ENCODE measurements at places on chromosomes 16 and 17.

GRCh38 chr16:57770361-57770760 lies 31.9 kb downstream of the KIFC3 start:
- no peak for DNase-seq

DNA sequence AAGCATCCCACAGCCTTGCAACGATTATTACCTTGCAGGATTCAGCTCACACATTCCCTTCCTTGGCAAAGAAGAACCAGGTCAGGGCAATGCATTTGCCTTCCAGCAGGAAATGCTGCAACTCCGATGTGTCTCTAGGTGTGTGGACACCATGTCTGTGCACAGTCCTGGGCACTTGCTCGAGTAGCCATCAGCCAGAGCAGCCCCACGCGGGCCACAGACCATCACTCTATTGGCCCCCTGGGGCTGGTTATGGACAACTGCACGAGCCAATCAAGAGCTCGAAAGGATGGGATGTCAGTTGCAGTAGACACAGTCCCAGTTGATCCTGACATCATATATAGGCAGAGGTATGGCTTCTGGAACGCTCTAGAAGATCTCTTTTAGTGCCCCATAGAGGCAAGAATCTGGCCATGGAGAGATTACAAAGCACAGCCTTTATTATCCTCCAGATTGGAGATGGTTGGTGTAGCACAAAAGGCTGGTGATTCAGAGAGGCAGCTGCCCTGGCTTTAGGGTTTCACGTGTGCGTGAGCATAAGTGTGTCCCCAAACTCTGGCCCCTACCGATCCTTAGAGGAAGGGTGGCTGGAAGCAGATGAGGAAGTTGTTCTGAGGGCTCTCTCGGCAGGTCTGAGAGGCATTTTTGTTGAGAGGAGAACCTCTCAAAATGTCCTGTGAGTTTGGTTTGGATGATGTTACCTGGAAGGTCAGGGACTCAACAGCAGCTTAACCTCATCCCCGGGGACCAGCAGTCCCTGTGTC lies 403.8 kb downstream of the SEC14L1 start:
- DNase-seq, result no peak

GRCh38 chr16:19884611-19885450 lies at the start of gene GPRC5B:
TSS of gene GPRC5B (minus strand) at chr16:19884848. CDS start at chr16:19872845, 12,003 bp downstream.
- peak; percentile 54 for DNase-seq

DNA sequence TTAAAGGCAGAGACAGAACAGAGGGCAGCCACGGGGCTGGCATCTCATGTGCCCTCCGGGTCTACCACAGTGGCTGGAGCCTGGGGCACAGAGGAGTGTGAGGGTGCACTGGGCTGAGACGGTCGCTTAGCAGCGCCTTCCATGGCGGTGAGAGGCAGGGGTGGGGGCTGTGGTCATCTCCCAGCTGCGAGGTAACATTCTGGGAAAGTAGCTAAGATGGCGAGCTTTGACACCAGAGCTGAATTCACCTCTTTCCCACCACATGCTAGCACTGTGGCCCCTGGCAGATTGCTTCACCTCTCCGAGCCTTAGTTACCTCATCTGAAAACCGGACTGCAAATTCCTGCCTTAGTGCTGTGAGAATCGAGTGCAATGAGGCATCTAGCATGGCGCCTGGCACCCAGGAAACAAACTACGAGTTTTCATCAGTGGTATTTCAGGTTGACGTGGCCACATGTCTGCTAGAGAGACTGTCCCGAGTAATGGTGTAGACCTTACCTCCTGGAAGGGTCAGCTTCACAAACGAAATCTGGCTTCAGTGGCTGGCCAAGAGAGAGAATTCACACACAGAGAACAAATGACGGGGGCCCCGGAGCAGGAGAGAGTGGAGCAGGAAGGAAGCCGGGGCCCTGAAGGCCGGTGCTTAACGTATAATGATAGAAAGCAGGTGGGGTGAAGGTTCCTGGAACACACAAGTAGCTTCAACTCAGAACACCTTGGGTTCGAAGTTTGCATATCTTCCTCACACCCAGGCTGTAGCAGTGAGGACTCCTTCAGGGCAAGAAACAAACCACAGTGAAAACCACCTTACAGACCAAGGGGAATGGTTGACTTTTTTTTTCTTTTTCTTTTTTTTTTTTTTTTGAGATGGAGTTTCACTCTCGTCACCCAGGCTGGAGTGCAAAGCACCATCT lies 63.9 kb upstream of the RPH3AL start:
- DNase-seq, result peak; percentile 66

DNA sequence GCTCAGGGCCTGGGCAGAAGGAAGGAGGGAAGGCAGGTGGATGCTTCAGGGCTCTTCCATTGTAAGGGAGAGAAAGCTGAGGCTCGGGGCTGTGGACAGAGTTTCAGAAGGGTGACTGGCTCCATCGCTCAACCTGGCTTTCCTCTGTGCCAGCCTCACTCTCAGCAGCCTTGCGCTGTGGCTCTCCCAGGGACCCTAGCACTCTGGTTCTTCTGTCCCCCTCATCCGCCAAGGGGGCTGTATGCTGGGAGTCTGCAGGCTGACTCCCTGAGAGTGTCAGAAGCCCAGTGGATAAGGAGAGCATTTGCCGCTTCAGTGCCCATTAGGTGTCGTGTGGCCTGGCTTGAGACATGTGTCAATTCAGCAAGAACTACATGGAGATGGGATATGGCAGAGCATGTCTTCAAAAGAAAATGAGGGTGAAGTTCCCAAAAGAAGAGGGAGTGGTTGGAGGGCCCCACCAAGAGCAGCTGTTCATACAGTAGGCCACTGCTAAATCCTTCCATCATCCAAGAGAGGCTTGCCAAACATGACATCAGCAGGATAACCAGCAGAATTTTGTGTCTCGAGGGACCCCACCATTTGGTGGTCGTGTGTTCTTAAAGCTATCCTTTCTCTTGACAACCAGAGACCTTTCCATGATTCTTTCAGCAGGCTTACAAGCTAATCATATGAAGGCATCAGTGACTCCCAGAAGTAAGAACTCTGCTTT lies 148.2 kb downstream of the IRX5 start:
- no peak for DNase-seq

GRCh38 chr16:1534021-1535020 lies 855 bp downstream of the TMEM204 start:
- DNase-seq, result no peak

DNA sequence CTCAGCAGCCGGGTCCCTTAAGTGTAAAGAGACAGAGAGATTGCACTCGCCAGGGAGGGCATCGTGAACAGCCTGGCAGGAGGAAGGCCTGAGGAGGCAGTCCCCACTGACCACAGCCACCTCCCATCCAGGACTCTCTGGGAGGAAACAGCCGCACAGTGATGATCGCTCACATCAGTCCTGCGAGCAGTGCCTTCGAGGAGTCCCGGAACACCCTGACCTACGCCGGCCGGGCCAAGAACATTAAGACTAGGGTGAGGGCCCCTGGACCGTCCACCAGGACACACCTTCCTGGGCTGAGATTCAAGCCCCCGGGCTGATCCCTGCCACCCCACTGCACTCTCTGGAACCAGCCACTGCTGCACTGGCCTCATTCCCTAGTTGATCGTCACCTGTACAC lies 14.0 kb downstream of the BTBD17 start:
- no peak for DNase-seq

- no peak for DNase-seq
Observed at GRCh38 chr16:49776085-49776595, 79.8 kb downstream of the ZNF423 start.

DNA sequence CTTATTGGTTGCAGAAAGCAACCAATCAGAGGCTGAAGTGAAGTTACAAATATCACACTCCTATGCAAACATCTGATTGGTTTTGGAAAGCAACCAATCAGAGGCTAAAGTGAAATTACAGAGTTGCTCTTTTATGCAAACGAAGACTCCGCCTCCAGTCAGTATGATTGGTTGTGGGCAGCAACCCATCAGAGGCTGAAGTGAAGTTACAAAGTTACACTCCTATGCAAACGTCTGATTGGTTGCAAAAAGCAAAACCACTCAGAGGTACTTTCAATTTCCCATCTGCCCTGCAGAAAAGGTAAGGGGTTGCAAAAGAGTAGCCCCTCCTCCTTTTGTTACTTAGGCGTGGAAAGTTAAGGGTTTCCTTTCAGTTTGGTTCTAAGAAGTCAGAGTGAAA lies 697.3 kb downstream of the MAF start:
- no peak for DNase-seq

DNA sequence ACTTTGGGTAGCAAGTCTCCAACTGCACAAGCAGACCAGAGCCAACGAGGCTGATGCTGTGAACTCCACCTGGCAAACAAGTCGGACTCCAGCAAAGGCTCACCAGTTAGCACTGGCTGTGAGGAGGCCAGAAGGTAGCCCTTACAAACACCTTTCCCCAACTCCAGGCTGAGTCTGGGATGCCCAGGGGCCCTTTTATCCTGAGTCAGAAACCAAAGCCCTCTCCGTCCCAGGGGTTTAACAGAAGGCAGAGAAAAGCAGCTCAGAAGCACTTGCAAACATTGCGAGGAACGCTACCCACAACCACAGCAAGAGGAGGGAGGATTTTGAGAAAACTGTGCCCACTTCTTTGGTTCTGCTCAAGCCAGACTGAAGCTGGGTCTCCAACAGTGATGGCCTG lies 25.0 kb downstream of the CUEDC1 start:
- DNase-seq, result no peak

DNA sequence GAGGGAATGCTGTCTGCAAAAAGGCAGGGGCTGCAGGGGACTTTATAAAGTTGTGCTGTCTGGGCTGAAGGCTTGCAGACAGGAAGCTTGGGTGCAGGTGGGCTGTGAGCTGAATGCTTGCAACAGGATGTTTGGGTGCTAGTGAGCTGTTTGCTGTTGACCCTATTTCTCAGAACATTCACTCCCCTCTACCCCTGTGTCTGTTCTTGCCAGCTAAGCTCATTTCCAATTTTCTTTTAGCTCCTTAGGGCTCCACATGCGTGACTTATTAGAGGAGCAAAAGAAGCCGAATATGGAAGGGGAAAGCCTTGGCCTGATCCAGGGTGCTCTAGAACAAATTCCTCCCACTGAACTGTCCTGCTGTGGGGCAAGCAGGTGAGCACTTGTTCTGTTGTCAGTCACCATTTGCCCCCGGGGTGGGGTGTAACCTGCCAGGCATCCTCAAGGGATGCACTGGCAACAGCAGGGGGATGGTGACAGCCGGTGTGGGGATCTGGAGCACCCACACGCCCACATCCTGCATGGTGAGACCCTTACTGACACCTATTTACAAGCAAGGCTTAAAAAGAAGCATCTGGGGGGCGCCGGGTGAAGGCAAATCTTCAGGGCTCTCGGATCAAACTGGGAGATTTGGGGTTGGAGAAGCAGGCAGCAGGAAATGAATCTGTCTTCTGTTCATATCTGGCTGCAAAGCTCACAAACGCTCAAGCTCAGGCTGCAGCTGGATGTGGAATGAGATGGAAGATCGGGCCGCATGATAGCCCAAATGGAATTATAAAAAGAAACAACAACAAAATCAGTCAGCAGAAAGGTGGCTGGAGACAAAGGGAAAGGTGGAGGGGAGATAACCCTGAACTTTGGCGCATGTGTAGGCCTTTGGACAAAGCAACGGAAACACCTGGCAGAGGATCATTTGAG lies 21.1 kb upstream of the NUP93 start:
- DNase-seq, result no peak

- no peak for DNase-seq
Observed at GRCh38 chr16:66649636-66650205, 45.2 kb downstream of the CMTM3 start.

DNA sequence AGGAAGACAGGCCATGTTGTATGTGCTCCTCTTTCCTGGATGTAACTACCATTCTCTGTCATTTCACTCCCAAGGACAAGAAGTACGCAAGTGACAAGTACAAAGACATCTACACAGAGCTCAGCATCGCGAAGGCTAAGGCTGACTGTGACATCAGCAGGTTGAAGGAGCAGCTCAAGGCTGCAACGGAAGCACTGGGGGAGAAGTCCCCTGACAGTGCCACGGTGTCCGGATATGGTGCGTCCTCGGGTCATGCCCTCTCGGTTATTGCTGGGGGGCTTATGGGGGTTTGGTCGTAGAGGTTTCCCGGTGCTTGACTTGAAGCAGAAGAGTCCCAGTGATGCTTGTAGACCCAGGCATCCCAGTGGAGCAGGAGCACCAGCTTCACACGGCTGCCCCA lies 29.0 kb downstream of the PLD6 start:
- DNase-seq, result no peak

- DNase-seq, result no peak
Observed at GRCh38 chr17:3536716-3537115, 20.9 kb downstream of the TRPV3 start.

GRCh38 chr16:16041196-16041892 lies 91.9 kb downstream of the ABCC1 start:
- DNase-seq, result no peak

- DNase-seq, result peak; percentile 78
Observed at GRCh38 chr17:39621523-39622379, 5.0 kb upstream of the PPP1R1B start.

DNA sequence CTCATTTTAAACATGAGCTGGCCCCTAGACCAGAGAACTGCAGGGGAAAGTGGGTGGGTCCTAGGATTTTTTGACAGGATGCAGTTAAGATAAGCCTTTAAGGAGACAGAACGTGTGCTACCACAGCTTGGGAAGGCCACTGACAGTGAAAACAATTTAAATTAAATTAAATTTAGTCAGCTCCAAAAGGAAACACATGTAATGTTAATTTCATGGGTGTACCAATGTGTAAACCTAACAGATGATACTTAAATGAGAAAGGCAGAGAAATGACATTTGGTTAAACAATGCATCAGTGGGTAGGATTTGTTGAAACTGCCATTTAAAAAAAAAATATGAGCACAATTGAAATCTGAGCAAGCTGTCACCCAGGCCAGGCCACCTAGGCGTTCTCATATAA lies 250.8 kb downstream of the XYLT1 start:
- DNase-seq, result no peak

- no peak for DNase-seq
Observed at GRCh38 chr17:7853691-7854038, 1.2 kb upstream of the TMEM88 start.

DNA sequence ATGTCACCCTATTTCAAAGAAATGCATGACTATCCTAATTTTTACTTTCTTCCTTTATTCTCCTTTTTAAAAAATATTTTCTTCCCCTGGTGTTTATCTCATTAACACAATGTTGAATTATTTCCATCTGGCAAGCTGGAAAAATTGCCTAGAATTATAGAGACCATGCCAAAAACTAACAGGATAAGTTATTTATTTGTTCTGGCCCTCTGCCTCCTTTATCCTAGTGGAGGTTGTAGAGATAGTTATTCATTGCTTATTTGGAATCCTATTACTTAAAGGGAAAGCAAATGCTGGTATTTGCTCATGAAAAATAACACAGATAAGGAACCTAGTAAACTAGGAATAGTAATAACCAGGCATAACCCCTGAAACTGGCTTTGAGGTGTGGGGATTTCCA lies 684.9 kb upstream of the KIF2B start:
- no peak for DNase-seq

- DNase-seq, result no peak
Observed at GRCh38 chr17:55487695-55488432, 23.4 kb downstream of the SMIM36 start.

- no peak for DNase-seq
Observed at GRCh38 chr16:85002099-85002541, 9.2 kb downstream of the ZDHHC7 start.

DNA sequence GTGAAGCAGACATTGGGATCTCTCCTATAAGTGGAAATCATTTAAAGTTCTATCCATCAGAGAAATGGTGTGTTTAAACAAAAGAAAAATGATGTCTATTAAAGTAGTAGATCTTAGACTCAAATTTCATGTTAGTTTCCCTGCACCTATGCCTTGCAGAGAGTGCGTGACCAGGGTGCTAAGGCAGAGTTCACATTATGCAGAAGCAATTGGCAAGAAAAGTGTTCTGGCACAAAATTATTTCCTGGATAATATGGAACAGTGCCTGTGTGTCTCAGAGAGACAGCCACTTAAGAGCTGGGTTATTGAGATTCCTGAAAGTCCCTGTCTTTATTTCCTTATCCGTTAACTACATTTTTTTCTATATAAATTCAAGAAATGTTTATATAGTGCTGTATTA lies 457.0 kb downstream of the CDH8 start:
- DNase-seq, result no peak

GRCh38 chr17:68443972-68444464 lies 13.3 kb downstream of the WIPI1 start:
- DNase-seq, result no peak

All from naive thymus-derived CD4-positive, alpha-beta T cell (primary cell).